ENCODE measurements at places on chromosomes 11 and 22. TPM values are rescaled to one million over a fixed set of nuclear protein-coding genes. Genes with fewer than 3 reads are reported as not detected.

The KCNE3 gene
- total RNA-seq, result 2.5 TPM

The SPON1 gene
- total RNA-seq, result 3.1 TPM

The KRTAP5-2 gene
- not detected for total RNA-seq

The TBX10 gene
- not detected for total RNA-seq

The FOXR1 gene
- total RNA-seq, result not detected

The CRACR2B gene
- 3.3 TPM for total RNA-seq

The OR9G1 gene
- total RNA-seq, result not detected

The HORMAD2 gene
- not detected for total RNA-seq

The TH gene
- total RNA-seq, result 0.40 TPM

The RAB38 gene
- 84.7 TPM for total RNA-seq

The GGTLC2 gene
- not detected for total RNA-seq

The SMTNL1 gene
- total RNA-seq, result not detected

The TTC36 gene
- total RNA-seq, result not detected

The PDE3B gene
- total RNA-seq, result 0.44 TPM

The CARD10 gene
- 10.5 TPM for total RNA-seq

The SUN2 gene
- total RNA-seq, result 94.2 TPM

The CHRDL2 gene
- 2.0 TPM for total RNA-seq

The OR52N4 gene
- total RNA-seq, result not detected

The PDE2A gene
- 6.0 TPM for total RNA-seq

The SERPIND1 gene
- total RNA-seq, result 0.08 TPM

All from esophagus mucosa (tissue), 1 donor.